T-cell (primary cell): ENCODE measurements at places on chromosomes 13 and 19.

DNA sequence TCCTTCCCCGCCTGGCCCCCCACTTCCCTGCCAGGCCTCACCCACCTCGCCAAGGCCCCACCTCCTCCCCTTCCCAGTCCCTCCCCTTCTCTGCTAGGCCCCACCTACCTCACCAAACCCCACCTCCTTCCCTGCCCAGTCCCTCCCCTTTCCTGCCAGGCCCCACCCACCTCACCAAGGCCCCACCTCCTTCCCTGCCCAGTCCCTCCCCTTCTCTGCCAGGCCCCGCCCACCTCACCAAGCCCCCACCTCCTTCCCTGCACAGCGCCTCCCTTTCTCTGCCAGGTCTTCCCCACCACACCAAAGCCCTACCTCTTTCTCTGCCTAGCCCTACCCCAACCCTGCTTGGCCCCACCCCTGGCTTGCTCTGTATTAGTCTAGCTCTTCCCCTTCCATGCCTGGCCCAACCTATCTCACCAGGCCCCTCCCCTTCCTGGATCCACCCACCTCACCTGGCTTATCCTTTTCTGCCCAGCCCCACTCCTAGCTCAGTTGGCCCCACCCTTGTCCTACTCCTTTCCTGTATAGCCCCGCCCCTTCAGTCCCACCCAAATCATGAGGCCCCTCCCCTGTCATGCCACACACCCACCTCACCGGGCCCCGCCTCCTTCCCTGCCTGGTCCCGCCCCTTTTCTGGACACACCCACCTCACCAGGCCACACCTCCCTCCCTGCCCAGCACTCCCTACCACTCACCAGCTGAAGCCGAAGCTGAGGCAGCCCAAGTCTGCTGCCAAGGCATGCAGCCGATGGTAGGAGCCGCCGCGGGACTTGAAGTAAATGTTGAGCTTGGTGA is 16.2 kb downstream of the CERS1 start:
- DNase-seq, result peak; percentile 33

GRCh38 chr13:44234566-44234965 is 139.1 kb upstream of the SERP2 start:
- DNase-seq, result no peak

DNA sequence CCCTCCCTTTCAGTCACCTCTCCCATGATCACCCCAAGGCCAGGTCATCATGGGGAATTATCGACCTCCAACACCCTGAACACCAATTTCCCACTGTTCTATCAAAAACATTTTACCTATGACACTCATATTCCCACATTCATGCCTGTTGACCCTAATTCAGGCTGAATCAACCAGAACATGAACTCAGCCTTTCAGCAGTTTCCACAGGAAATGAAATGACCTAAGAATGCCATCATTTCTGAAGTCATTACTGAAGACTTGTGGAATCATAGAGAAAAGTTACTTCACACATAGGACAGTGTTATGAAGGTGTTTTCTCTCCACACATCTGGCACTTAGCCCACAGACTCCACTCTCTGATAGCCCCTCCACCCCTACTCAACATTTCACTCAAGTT is 29.9 kb upstream of the FAM124A start:
- DNase-seq, result no peak

DNA sequence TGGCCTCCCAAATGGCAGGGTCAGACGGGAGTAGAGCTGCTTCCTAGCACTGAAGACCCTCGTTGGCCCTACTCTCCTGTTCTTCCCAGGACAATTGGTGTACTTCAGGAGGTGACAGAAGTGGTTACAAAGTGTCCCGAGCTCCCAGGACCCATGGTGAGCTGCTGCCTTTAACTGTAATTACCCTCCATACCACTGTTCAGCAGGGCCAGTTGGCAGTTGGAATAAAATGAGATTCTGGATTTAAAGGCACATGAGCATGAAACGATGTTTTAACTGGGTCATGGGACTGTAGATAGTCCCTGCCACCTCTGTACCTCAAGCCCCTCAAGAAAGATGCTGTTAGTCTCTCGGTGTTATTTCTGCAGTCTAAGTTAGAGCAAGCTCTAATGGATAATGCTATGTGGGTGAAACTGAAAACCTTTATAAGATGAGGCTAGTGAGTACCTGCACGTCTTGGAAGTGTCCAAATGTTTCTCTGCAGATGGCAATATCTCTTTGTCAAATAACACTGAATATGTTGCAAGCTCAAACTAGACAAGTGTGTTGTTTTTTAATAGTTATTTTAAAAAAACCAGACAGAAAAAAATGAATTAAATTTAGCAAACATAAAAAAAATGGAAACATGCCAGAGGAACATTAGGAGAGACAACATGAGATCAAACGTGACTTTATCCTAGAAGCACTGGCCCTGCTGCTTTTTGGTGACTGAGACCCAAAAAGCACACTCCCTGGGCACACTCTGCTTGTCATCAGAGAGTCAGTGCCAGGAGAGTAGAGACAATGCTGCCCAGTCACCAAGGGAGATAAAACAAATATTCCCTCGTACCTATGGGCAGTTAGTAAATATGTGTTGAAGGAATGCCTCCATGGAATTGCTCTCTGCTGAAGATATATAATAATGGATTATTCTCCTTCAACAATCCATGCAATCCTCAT is 266.3 kb downstream of the LMO7 start:
- DNase-seq, result no peak

- DNase-seq, result no peak
These were observed 452 bp upstream of the PSMD8 start for GRCh38 chr19:38373907-38374331.

GRCh38 chr13:43663474-43664090 is 123.2 kb downstream of the ENOX1 start:
- no peak for DNase-seq

GRCh38 chr13:24196593-24197197 is 36.2 kb downstream of the SPATA13 start:
- DNase-seq, result no peak

DNA sequence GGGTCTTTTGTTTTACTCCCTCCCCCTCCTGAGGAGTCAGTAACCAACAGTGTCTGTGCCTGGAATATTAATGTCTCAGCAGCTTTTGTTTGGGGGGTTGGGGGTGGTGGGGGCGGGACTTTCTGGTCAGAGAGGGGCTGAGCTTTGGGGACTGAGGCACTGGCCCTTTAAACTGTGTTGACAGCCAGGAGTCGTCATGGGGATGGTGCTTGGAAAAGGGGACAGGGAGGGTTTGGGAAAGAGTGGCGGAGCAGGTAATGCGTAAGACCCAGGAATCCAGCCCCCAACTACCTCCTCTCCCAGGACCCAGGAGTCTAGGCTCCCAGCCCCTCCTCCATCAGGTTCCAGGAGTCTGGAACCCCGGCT is 5.2 kb downstream of the CADM4 start:
- no peak for DNase-seq

- DNase-seq, result no peak
These were observed 2494.9 kb upstream of the PCDH20 start for GRCh38 chr13:63910511-63910910.

DNA sequence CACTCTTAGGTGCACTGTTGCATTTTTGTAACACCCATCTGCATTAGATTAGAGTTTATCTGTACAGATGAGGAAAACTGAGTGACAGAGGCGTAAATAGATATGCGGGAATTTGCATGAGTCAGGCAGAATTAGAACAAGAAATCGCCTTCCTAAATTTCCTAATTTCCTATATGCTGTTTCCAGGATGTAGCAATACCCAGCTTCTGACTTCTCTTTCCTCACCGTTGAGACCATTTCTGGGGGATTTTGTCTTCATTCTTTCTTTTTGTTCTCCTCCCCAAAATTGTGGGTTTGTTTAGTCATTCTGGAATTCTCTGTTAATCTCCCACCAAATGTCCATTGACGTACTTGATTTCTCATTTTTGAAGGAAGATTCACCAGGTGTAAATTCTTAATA is 10.6 kb upstream of the ZNF792 start:
- DNase-seq, result no peak

GRCh38 chr19:19145684-19146608 is 7.7 kb upstream of the TMEM161A start:
- DNase-seq, result peak; percentile 81

DNA sequence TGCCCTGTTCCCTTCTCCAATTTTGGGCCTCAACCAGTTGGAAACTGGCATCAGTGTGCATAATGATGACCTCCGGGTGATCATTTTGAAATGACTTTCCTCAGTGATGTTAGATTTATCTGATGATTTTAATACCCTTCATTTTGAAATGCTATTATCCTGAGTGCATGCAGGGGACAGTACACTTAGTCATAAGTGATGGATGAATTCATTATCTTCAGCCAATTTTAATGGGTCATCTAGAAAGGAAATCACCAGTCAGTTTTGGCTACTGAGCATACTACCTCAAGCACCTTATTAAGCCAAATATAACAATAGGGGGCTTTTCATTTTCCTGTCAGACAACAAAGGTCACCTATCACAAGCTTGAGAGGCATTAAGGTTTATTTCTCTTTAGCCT is 118.5 kb upstream of the MIR17HG start:
- DNase-seq, result no peak

GRCh38 chr19:39148939-39149529 is 23.4 kb downstream of the PAK4 start:
- no peak for DNase-seq

- no peak for DNase-seq
These were observed 4.9 kb downstream of the TSSK6 start for GRCh38 chr19:19510432-19510831.

- DNase-seq, result no peak
These were observed 264.1 kb downstream of the NDFIP2 start for GRCh38 chr13:79745081-79745480.

DNA sequence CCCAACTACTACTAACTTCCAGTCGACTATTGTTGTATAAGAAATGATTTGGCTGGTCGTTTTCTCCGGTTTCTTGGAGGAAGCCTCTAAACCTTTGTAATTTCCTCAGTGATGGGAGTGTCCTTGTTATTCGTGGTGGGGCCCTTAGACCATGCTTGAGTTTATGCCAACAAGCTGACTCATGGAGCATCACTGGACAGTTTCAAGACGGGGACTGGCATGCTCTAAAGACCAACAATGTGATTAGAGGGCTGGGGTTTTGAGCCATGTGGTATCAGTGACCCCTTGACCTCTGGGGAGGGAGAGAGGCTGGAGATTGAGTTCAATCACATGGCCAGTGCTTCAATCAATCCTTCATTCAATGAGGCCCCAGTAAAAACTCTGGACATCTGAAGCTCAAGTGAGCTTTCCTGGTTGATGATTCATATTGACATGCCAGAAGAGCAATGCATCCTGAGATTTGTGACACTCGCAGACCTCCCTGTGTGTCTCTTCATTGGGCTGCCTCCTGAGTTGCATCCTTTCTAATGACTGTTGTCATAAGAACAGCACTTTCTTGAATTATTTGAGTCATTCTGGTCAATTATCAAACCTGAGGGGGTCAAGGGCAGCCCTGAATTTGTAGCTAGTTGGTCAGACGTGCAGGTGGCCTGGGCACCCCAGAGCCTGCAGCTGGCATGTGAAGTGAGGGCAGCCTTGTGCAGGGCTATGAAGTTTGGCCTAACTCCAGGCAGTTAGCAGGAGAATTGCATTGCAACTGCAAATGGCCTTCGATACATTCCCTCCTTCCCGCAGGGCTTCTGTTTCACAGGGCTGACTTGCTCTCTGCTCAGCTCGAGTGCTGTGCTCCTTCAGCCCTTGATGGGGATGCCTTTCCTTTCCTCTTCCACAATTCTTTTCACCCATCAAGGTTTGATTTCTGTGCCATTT is 246.5 kb downstream of the FGF9 start:
- no peak for DNase-seq

- DNase-seq, result no peak
These were observed 718.5 kb downstream of the EFNB2 start for GRCh38 chr13:105816994-105817393.

DNA sequence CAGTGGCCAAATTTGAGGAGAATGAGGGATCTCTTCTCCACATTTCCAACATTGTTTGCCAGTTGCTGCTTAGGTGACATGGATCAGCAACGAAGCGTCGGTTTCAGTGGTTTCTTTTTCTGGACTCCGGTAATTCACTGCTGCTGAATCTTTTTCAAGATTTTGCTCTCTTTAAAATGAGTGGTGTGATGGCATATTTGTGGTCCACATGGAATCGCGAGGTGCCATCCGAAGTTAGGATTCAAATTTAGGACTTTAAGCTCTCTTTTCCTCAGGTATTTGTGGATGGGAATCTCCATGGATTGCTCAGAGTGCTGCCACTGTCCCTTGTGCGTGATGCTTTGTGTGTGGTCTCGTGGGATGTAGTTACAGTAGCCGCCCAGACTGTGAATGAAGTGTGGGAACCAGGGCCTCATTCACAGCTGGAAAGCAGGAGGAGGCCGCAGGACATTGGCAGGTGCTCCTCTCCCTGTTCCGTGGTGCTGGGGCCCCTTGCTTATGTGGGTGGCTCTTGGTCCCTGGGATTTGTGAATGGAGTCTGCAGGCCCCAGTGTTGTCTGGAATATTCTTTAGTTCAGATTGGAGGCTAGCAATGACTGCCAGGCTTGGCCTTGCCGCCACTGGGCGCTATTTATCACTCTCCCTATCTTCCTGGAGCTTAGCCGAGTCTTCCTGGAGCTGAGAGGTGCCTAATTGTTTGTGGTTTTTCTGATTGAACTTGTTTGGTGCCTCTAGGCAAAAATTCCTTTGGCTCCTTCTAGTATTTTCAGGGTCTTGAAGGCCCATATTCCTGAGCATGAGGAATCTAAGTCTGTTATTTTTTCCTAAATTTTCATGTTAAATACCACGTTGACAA is 1.5 kb downstream of the ILF3 start:
- DNase-seq, result no peak

DNA sequence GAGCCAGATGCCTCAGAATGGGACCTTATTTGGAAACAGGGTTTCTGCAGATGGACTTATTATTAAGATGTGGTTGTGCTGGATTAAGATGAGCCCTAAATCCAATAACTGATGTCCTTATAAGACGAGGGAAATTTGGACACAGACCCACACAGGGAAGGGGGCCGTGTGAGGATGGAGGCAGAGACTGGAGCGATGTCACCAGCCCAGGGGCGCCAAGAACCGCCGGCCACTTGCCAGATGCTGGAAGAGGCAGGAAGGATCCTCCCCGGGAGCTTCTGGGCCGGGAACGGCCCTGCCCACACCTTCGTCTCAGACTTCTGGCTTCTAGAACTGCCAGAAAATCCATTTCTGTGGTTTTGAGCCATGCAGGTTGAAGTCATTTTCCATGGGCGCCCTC is 26.6 kb downstream of the GNG7 start:
- no peak for DNase-seq

DNA sequence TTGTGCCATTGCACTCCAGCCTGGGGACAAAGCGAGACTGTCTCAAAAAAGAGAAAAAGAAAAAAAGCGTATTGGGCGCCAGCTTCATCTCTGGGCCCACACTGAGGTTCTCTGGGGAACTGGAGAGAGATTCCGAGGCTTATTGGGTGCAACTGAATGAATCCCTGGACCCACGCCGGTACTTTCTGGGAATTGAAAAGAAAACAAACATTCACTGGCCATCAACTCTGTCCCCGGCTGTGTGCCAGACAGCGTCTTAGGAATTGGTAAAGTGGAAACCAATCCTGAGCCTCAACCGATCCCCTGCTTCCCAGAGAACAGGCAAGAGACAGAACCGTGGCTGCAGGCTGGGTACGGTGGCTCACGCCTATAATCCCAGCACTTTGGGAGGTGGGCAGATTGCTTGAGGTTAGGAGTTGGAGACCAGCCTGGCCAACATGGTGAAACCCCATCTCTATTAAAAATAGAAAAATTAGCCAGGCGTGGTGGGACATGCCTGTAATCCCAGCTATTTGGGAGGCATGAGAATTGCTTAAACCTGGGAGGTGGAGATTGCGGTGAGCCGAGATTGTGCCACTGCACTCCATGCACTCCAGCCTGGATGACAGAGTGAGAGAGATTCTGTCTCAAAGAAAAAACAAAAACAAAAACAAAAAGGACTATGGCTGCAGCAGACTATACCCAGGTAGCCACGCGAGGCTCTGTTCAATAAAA is 8.6 kb downstream of the ANO8 start:
- DNase-seq, result no peak

- no peak for DNase-seq
These were observed 47.9 kb downstream of the CAB39L start for GRCh38 chr13:49395878-49396380.
